Activated CD4-positive, CD25-positive, alpha-beta regulatory T cell treated with anti-CD3 and anti-CD28 coated beads, Interleukin-2, amount 50 U/mL, for 72 hours (primary cell): ENCODE measurements at places on chromosomes 13 and 19.

DNA sequence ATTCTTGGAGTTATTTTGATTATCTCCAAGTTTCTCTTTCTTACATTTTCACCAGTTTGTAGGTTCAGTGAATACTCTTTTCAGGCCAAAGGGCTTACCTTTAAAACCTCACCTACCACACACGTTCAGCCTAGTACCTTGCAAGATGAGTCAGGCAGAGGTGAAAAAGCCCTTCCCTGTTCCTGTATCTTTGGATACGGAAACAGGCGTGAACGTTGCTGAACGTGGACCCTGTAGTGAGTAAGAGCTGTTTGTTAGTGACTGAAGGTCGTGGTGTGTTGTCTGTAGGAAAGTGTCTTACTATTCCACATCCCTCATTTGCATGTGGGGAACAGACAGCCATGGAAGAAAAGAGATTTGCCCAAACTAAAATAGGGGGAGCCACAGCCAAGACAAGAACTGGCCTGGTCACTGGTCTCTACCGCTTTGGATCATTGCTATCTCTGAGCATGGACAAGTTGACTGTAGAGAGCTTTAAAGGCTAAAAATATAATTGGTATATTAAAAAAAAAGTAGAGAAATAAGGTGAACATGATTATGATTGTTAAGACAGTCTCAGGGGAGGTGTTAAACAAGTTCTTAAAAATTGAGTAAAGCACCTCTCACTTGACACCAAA is 3.5 kb downstream of the CEBPG start:
- no peak for DNase-seq

DNA sequence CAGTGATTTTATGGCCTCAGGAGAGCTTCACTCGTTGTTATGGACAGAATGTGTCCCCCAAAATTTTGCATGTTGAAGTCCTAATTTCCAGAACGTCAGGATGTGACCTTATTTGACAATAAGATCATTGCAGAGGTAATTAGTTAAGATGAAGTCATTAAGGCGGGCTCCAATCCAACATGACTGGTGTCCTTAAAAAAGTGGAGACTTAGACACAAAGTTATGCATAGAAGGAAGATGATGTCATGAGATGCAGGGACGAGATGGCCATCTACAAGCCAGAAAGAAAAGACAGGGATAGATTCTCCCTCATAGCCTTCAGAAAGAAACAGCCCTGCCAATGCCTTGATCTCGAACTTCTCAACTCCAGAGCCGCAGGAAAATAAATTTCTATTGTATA is 25.8 kb upstream of the SPATA13 start:
- DNase-seq: no peak

GRCh38 chr13:81738364-81738763 is 1397.4 kb upstream of the SPRY2 start:
- no peak for DNase-seq

- DNase-seq: no peak
Observed at GRCh38 chr19:56176881-56177280, 1.1 kb downstream of the GALP start.

- no peak for DNase-seq
Observed at GRCh38 chr19:53660584-53660983, 28.8 kb downstream of the DPRX start.

GRCh38 chr13:63438951-63439350 is 2023.3 kb upstream of the PCDH20 start:
- DNase-seq: no peak

- DNase-seq: no peak
Observed at GRCh38 chr13:85632526-85633195, 166.6 kb downstream of the SLITRK6 start.

DNA sequence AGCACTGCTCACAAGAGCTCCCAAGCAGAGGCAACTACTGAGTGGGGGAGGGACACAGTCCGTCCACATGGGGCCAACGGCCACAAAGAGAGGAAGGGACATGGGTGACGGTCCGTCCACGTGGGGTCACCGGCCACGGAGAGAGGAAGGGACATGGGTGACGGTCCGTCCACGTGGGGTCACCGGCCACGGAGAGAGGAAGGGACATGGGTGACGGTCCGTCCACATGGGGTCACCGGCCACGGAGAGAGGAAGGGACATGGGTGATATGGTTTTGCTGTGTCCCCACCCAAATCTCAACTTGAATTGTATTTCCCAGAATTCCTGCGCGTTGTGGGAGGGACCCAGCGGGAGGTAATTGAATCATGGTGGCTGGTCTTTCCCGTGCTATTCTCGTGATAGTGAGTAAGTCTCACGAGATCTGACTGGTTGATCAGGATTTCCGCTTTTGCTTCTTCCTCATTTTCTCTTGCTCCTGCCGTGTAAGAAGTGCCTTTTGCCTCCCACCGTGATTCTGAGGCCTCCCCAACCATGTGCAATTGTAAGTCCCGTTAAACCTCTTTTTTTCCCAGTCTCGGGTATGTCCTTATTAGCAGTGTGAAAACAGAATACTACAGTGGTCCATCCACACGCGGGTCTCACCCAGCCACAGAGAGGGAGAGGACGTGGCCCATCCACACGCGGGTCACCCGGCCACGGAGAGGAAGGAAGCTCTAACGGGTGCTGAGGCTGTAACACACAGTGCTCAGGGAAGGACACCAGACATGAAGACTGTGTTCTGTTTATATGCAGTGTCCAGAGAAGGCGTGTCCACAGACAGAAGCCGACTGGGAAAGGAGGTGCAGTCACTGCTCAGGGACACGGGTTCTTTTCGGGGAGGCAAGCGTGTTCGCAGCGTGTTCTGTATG is 48.5 kb downstream of the GAS6 start:
- no peak for DNase-seq

GRCh38 chr13:78201411-78201810 is 282.8 kb upstream of the EDNRB start:
- DNase-seq: no peak
